ENCODE measurements at places on chromosomes 4 and X. TPM values are rescaled to one million over a fixed set of nuclear protein-coding genes. Genes with fewer than 3 reads are reported as not detected.

KIT gene
- not detected for total RNA-seq

PABPC1L2A gene
- total RNA-seq = not detected

RAB39B gene
- total RNA-seq = 5.3 TPM

RXFP1 gene
- total RNA-seq = not detected
